ENCODE measurements at places on chromosomes 11 and 22.

DNA sequence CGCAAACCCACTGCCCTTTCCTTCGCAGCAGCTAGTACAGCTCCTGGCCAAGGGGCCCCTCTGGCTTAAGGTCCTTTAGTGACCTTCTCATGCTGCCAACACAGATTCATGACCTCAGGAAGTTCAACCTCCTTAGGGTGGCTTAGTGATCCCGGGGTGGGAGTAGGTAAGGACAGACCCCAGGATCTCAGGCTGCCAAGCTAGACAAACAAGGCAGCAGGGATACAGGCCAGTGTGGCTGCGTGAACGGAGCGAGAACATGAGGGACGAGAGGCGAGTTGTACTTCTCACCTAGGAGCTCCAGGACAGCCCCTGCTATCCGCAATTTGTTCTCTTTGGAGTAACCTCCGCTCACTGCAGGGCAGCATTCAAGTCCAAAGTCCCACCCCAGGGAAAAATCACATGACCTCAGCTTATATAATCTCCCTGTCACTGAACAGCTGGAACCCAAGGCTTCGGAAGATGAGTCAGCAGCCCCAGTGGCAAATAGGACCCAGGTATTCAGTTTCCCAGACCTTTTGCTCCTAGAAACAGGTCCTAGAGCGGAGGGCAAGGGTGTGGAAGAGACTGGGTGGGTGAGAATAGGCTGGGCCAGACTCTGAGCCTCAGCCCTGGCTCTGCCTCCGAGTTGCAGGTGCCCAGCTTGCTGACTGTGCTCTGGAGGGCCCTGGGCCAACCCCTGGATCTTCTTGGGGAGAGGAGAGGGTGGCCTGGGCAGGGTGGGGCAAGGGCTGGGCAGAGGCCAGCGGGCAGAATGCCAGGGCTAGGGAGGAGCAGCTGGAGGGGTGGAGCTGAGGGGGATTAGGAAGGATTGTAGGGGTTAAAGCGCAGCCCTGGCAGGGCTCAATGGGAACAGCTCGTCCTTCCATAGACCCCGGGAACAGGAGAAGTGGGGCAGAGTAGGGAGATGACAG, 13.1 kb downstream of the USP2 start:
- no peak for DNase-seq

- no peak for DNase-seq
Observed at GRCh38 chr11:130779943-130780342, 136.3 kb downstream of the SNX19 start.

DNA sequence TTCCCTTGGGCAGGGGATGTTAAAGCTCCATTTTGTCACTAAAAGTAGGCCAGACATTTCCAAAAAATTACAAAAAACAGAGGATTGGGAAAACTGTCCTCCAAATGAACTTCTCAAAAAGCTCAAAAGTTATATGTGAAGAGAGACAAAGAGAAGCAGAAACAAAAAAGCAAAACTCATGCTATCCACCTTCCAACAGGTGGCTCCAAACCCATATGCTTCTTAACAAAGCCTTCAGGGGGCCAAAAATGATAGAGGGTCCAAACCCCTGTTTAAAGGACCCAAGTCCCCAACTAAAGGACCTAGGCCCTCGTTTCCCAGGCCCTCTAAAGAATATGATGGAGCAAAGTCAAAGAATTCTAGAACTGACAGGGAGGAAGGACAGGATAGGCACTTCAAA, 146.7 kb downstream of the AASDHPPT start:
- DNase-seq, result no peak

DNA sequence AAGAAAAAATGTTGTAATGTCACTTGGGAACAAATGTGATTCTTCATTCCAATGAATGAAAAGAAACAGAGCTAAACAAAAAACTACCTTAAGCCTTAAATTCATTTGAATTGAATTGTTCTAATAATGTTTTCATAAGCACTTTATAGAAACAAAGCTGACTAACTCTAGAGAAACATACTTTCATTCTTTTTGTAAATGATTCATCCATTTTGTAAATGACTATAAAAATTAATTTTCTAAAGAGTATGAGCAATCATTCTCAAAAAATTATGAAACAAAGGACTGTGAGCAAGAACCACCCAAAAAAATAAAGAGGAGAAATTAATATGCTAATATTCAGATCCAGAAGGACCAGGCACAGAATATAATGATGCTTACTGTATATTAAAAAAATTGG, 986.5 kb upstream of the CHORDC1 start:
- DNase-seq, result no peak

DNA sequence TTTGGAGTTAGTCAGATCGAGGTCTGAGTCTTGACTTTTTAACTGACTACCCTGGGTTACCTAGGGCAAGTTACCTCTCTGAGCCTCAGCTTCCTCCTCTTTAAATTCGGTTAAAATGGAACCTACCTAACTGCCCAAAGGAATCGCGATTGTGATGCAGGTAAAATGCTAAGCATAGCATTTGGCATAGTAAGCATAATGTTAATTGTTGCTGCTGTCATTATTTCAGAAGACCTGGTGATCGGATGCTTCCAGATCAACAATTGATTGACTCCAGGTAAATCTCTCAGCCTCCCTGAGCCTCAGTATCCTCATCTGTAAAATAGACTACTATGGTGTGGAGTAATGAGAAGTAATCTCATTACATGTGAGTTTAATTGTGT, 550 bp upstream of the SLC43A1 start:
- DNase-seq, result no peak

GRCh38 chr11:70712471-70712870, 314.1 kb downstream of the CTTN start:
- no peak for DNase-seq

- DNase-seq, result no peak
Observed at GRCh38 chr22:19848298-19849224, 6.1 kb downstream of the GNB1L start.
